T-helper 17 cell (primary cell): ENCODE measurements at places on chromosomes 3 and 15. TPM values are rescaled to one million over a fixed set of nuclear protein-coding genes. Genes with fewer than 3 reads are reported as not detected.
A peak's percentile ranks its signal among the peaks of the same experiment; 100 is the strongest.

DNA sequence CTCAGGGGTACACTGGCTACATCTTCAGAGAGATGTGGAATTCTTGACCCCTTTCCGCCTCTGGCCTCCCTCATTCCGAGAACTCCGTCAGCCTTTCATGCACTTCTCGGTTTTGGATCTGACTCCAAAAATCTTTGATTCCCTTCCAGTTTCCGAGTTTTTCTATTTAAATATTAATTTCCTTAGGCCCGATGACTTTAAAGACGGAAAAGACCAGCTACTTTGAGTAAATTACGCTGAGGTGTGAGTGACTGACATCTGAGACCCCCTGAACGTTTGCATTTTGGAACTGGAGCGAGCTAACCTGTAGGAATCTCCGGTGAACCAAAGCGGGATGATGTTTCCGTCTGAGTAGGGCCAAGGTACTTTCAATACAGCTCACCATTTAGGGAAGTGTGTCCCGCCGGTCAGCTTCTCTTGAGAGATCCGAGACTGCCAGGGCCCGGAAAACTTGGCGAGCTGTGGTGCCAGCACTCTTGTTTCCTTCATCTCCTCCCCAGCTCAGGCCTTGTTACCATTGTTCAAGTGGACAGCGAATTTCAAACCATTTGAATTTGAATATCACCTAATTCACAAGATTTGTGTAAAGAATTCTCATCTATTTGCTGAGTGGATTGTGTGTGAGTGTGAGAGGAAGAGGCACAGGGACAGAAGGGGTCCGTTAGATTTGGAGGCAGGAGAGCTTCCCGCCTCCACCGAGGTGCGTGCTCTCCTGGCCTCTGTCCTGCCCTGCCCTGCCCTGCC is 5.4 kb downstream of the SOX14 start:
- H3K4me1 ChIP-seq: peaks cover 6% of the 10 kb centered on the region
- no peak overlapping the region for H3K27ac ChIP-seq
- DNase-seq: no peak
- H3K27me3 ChIP-seq: peaks cover 88% of the 10 kb centered on the region

DNA sequence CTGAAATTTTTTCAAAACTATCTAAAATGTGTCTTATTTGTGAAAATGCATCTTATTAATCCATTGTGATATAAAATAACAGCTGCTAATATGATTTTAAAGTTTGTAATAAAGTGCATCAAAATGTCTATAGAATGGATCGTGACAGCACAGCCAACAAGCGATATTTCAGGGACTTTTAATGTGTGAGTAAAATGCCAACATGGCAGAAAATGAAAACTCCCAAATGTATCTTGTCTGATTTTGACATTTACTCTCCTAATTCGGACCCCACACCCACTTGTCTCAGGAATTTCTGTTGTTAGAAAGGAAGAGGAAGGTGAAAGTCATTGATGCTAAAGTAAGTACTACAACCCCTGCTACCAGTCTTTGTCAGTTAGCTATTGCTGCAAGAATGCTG is 273.9 kb downstream of the SATB1 start:
- no peak overlapping the region for H3K27ac ChIP-seq
- no peaks in the 10 kb centered on the region for H3K4me1 ChIP-seq
- no peak for DNase-seq
- H3K4me3 ChIP-seq: no peak overlapping the region
- no peaks in the 10 kb centered on the region for H3K36me3 ChIP-seq

DNA sequence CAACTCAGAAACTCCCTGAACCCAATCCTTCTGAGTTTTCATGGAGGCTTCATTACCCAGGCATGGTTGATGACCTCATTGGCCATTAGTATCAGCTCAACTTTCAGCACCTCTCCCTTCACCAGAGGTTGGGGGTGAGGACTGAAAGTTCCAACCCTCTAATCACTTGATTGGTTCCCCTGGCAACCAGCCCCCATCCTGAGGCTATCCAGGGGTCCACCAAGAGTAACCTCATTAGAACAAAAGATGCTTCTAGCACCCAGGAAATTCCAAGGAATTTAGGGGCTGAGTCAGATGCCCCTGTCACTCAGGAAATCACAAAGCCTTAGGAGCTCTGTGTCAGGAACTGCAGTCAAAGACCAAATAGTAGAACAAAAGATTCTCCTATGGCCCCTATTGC is 43.8 kb downstream of the ADAMTSL3 start:
- H3K27ac ChIP-seq: no peak overlapping the region
- no peaks in the 10 kb centered on the region for H3K4me1 ChIP-seq
- H3K27me3 ChIP-seq: no peaks in the 10 kb centered on the region
- no peak for DNase-seq
- no peak overlapping the region for H3K4me3 ChIP-seq

CHST2 gene
- 1.8 TPM for total RNA-seq

DNAH1 gene
- 50.3 TPM for total RNA-seq

DNA sequence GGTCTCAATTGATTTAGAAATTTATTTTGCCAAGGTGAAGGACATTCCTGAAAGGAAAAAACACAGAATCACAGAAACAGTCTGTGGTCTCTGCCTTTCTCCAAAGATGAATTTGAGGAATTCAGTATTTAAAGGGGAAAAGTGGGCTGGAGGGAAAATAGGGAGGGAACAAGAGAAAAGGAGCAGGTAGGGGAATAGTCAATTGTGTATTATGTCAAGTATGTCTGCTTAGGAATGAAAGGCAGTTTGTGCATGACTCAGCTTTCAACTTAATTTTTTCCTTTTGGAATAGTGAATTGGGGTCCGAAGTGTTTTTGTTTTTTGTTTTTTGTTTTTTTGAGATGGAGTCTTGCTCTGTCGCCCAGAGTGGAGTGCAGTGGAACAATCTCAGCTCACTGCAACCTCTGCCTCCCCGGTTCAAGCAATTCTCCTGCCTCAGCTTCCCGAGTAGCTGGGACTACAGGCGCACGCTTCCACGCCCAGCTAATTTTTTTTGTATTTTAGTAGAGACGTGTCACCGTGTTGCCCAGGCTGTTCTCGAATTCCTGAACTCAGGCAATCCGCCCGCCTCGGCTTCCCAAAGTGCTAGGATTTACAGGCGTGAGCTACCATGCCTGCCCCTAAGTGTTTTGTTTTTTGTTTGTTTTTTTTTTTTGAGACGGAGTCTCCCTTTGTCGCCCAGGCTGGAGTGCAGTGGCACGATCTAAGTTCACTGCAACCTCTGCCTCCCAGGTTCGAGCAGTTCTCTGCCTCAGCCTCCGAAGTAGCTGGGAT is 74.1 kb upstream of the MAP4 start:
- peaks cover 21% of the 10 kb centered on the region for H3K4me1 ChIP-seq
- H3K36me3 ChIP-seq: no peaks in the 10 kb centered on the region
- H3K4me3 ChIP-seq: peak overlapping the region; percentile 12
- peak overlapping the region; percentile 88 for H3K27ac ChIP-seq

PCOLCE2 gene
- total RNA-seq: not detected

WNT5A gene
- not detected for total RNA-seq
